Activated CD4-positive, CD25-positive, alpha-beta regulatory T cell (primary cell): ENCODE measurements at places on chromosomes 2 and 18.

DNA sequence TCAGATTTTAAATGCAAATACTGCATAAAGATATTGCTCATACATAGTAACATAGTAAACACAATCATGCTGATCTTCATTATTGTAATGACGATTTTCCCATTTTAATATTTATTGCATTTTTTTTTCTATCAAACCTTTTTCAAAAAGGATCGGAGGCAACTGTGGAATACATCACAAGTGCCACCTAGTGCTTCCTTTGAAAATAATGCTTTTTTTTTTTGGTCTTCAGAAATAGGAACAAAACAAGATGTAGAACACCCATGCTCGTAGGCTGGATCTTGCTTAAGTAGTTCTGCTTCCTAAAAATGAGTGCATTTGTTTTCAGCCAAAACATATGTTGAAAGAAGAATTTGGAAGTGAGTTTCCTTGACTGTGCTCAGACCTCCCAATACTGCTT is 35.7 kb upstream of the GPR155 start:
- DNase-seq: no peak

DNA sequence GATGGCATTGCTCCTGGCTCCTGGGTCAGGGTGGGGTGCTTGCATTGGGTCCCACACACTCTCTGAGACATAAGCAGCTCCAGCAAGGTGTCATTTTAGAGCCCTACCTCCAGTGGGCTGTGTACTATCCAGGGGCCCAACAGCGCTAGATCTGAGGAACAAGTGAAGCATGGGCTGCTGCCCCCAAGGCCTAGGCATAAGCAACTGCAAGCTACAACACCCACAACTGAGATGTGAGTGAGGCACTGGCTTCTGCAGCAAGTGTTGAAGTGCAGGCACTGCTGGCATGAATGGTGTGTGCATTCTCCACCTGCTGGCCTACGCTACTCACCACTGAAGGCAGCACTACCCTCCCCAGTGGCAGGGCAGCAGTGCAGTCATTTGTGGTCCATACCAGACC is 81.0 kb upstream of the STK39 start:
- no peak for DNase-seq

GRCh38 chr2:232162187-232162586 is 200.7 kb downstream of the DIS3L2 start:
- no peak for DNase-seq

DNA sequence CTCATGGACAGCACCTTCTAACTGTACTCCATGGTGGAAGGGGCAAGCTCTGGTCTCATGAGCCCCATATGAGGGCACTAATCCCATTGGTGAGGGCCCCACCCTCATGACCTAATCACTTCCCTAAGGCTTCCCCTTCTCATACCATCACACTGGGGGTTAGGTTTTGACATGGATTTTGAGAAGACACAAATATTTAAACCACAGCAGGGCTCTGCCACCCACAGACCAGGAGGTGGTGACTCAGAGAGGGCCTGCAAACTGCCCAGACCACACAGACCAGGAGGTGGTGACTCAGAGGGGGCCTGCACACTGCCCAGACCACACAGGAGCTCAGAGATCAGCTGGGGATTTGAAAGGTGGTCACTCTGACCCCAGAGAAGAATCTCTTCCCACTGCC is 222.0 kb downstream of the KLHL29 start:
- DNase-seq: no peak

GRCh38 chr2:6955511-6956136 is 38.4 kb downstream of the RNF144A start:
- no peak for DNase-seq

GRCh38 chr2:110727923-110728322 is 4.5 kb upstream of the ACOXL start:
- no peak for DNase-seq

GRCh38 chr2:23609254-23609653 is 224.3 kb downstream of the KLHL29 start:
- DNase-seq: no peak

DNA sequence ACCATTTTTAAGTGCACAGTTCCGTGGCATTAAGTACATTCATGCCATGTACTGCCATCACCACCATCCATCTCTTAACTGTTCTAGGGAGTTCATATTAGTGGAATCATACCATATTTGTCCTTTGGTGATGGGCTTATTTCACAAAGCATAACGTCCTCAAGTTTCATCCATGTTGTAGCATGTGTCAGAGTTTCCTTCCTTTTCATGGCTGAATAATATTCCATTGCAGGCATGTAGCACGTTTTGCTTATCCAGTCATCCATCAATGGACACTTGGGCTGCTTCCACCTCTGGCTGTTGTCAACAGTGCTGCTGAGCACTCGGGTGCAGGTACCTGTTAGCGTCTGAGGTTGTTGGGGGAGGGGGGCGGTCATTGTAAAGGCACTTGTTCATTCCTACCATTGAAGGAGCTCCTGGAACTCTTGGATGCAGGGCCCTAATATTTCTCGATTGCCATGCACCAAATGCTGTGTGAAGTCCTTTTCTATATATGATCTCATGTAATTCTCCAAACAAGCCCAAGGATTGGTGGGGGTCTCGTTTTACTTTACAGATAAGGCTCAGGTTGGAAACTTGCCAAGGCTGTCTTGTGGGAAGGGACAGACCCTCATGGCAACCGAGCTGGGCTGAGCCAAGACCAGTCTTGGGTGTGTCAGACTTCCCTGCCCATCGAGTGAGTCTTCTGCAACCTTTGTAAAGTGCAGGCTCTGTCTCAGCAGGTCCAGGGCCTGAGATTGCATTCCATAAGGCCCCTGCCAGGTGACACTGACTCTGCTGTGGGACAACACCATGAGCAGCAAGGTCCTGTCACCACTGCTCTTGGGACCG is 42.9 kb upstream of the SH3RF3 start:
- no peak for DNase-seq
